ENCODE measurements at places on chromosomes 5 and 9. TPM values are rescaled to one million over a fixed set of nuclear protein-coding genes. Genes with fewer than 3 reads are reported as not detected.
A peak's percentile ranks its signal among the peaks of the same experiment; 100 is the strongest.

The TMEM8B gene
- total RNA-seq, result 25.9 TPM

The SLC36A3 gene
- total RNA-seq, result 0.28 TPM

The NEUROG1 gene
- total RNA-seq, result not detected

The BAAT gene
- not detected for total RNA-seq

The MAT2B gene
- total RNA-seq, result 53.9 TPM

The PCA3 gene
- total RNA-seq, result not detected

The ZNF454 gene
- 4.7 TPM for total RNA-seq

The SMAD5 gene
- total RNA-seq, result 37.3 TPM

The CDKN2B gene
- 5.4 TPM for total RNA-seq

The SLC6A19 gene
- 0.17 TPM for total RNA-seq

DNA sequence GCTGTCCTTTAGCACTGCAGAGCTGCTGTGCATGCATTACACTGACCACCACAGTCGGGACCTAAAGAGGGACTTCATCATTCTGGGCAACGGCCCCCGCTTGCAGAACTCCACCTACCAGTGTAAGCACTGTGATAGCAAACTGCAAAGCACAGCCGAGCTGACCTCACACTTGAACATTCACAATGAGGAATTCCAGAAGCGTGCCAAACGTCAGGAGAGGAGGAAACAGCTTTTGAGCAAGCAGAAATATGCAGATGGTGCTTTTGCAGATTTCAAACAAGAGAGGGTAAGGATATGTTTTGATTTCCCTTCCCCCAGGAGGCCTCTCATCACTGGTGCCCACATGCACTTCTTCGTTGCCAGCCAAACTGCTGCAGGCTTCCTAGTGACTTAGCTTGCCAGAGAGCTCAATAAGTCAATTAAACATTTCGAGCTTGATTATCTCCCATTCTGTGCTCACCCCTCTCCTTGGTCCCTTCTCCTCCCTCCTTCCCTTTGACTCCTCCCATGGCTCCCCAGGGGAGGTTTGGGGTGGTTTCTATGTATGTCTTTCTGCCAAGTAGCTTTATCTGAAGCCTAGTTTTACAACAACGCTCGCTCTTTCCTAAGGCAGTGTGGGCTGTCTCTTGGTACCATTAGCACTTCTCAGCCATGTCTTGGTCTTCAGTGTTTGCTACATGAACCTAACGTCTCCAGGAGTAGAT is 66.7 kb downstream of the ZNF462 start:
- no peaks in the 10 kb centered on the region for H3K27me3 ChIP-seq
- no peak overlapping the region for H3K27ac ChIP-seq
- no peaks in the 10 kb centered on the region for H3K4me1 ChIP-seq
- DNase-seq, result no peak
- peaks cover 5% of the 10 kb centered on the region for H3K36me3 ChIP-seq

DNA sequence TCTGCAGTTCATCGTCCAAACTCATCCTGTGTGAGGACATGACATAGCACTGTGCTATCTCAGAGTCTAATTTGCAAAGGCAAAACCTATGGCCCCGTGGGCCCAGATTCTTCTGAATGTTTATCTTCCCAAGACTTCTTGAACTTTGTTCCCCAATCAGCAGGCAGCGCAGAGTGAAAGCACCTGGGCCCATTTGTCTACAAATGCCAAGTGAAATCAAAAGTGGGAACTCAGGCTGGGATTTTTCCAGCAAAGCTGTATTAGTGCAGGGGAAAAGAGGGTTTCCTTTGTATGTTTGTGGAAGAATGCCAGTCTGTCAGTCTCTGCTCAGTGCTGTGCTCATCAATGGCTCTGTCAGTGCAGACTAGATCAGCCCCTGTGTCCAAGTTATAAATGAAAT is 55.8 kb downstream of the FOXD1 start:
- no peak for DNase-seq
- H3K36me3 ChIP-seq, result no peaks in the 10 kb centered on the region
- no peak overlapping the region for H3K4me3 ChIP-seq
- no peaks in the 10 kb centered on the region for H3K27me3 ChIP-seq
- H3K27ac ChIP-seq, result no peak overlapping the region

- no peaks in the 10 kb centered on the region for H3K27me3 ChIP-seq
- DNase-seq, result peak; percentile 21
- H3K4me1 ChIP-seq, result no peaks in the 10 kb centered on the region
- H3K36me3 ChIP-seq, result no peaks in the 10 kb centered on the region
- peak overlapping the region; percentile 45 for H3K4me3 ChIP-seq
- H3K27ac ChIP-seq, result peak overlapping the region; percentile 79
These were observed 212.5 kb downstream of the DEPDC1B start for GRCh38 chr5:60487476-60487875.

GRCh38 chr9:137820161-137820855 is 57.3 kb upstream of the CACNA1B start:
- H3K4me1 ChIP-seq, result no peaks in the 10 kb centered on the region
- no peak for DNase-seq
- H3K27ac ChIP-seq, result no peak overlapping the region
- no peaks in the 10 kb centered on the region for H3K27me3 ChIP-seq
- H3K36me3 ChIP-seq, result peaks cover 23% of the 10 kb centered on the region

DNA sequence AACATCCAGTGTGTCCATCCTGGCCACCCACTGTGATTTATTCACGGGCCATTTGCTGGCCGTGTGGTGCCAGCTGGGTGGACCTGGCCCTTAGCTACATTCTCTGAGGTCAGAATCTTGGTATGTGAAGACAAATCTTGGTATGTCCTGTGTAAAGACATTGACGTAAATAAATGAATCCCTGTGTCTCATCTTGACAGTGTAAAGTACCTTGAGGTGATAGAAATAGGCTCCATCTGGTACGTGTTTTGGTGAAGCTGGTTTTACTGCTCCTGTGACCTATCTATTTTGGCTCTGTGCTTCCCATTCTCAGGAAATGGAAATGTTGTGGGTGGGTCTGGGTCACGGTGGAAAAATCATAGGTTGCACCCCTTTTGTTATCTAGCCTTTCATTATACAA is 245.4 kb upstream of the ANKH start:
- H3K27ac ChIP-seq, result no peak overlapping the region
- DNase-seq, result no peak
- H3K36me3 ChIP-seq, result no peaks in the 10 kb centered on the region
- H3K4me1 ChIP-seq, result no peaks in the 10 kb centered on the region
- no peaks in the 10 kb centered on the region for H3K27me3 ChIP-seq
- H3K4me3 ChIP-seq, result no peak overlapping the region

GRCh38 chr9:126482361-126483044 is 131.2 kb upstream of the LMX1B start:
- no peaks in the 10 kb centered on the region for H3K36me3 ChIP-seq
- H3K27me3 ChIP-seq, result no peaks in the 10 kb centered on the region

DNA sequence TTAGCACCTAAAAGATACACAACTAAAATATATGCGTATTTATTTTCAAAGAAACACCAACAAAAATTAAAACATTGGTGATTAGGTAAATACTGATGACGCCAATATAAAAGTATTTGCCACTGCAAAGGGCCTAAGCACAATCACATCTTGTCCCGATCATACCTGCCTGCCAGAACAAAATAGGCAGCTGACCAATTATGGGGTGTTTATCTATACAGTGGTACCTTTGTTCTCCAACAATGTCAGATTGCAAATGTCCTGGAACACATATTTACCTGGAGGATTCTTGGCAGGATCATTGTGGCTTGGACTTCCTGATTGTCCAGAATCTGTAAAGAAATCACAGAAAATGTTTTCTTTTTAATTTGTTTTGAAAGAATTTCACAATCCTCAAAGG is 134.5 kb downstream of the NFIB start:
- H3K4me1 ChIP-seq, result peaks cover 5% of the 10 kb centered on the region
- H3K36me3 ChIP-seq, result no peaks in the 10 kb centered on the region
- peak; percentile 93 for DNase-seq
- no peak overlapping the region for H3K4me3 ChIP-seq
- no peaks in the 10 kb centered on the region for H3K27me3 ChIP-seq
- peak overlapping the region; percentile 75 for H3K27ac ChIP-seq

DNA sequence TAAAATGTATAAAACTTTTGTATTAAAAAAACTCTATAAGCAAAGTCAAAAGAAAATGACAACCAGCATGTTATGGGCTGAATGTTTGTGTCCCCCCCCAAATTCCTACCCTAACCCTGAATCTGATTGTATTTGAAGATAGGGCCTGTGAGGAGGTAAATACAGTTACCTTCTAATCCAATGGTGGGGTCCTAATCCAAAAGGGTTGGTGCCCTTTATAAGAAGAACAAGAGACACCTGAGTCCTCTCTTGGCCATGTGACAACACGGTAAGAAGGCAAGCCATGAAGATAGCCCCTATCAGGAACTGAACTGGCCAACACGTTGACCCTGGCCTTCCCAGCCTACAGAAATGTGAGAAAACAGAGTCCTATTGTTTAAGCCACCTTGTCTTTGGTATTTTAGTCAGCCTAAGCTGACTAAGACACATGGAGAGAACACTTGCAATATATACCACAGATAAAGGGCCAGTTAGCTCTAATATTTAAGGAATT is 49.7 kb upstream of the AKNA start:
- H3K36me3 ChIP-seq, result no peaks in the 10 kb centered on the region
- DNase-seq, result no peak
- H3K27ac ChIP-seq, result no peak overlapping the region
- no peaks in the 10 kb centered on the region for H3K4me1 ChIP-seq

DNA sequence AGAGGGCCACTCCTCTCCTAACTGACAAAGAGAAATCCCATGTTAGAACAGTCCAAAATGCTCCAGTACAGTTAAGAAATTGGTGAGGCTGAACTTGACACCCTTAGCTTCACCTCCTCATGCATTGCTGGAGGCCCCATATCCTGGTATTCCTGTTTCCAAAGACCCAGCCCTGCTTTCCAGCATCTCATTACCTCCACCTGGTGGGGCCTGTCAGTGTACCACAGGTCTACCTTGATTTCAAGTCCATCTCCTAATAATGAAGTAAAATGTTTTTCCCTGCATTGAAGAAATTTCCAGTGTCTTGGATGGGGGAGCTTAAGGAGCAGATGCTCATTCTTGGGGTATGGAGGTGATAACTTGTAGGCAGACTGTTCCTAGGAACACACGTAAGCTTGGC is 70.6 kb upstream of the S1PR3 start:
- peaks cover 6% of the 10 kb centered on the region for H3K4me1 ChIP-seq
- no peaks in the 10 kb centered on the region for H3K36me3 ChIP-seq
- H3K27ac ChIP-seq, result no peak overlapping the region
- no peak for DNase-seq

- H3K27ac ChIP-seq, result peak within 1 kb of the TSS; percentile 95
- peak within 1 kb of the TSS; percentile 93 for H3K4me3 ChIP-seq
- DNase-seq, result peak; percentile 83
- H3K36me3 ChIP-seq, result no peaks in the 10 kb centered on the region
These were observed at the start of gene BRD3 for GRCh38 chr9:134067904-134068743. Gene BRD3 (minus strand): TSS chr9:134068026. CDS start chr9:134053477, 14,549 bp downstream.

- no peak overlapping the region for H3K4me3 ChIP-seq
- no peaks in the 10 kb centered on the region for H3K27me3 ChIP-seq
- no peaks in the 10 kb centered on the region for H3K4me1 ChIP-seq
- no peak overlapping the region for H3K27ac ChIP-seq
These were observed 30.5 kb upstream of the LRRC70 start for GRCh38 chr5:62547945-62548630.

GRCh38 chr5:116989995-116990394 is 415.4 kb upstream of the SEMA6A start:
- DNase-seq, result no peak
- H3K27me3 ChIP-seq, result no peaks in the 10 kb centered on the region
- H3K4me3 ChIP-seq, result no peak overlapping the region
- no peak overlapping the region for H3K27ac ChIP-seq
- H3K36me3 ChIP-seq, result no peaks in the 10 kb centered on the region
- H3K4me1 ChIP-seq, result no peaks in the 10 kb centered on the region

- no peaks in the 10 kb centered on the region for H3K4me1 ChIP-seq
- no peak overlapping the region for H3K27ac ChIP-seq
- no peak for DNase-seq
These were observed 13.1 kb downstream of the LPCAT1 start for GRCh38 chr5:1510631-1511030.

- no peaks in the 10 kb centered on the region for H3K36me3 ChIP-seq
- H3K4me1 ChIP-seq, result peaks cover 6% of the 10 kb centered on the region
- no peak overlapping the region for H3K27ac ChIP-seq
- H3K4me3 ChIP-seq, result no peak overlapping the region
- no peak for DNase-seq
These were observed 30.9 kb upstream of the WWC1 start for GRCh38 chr5:168260353-168261226.

DNA sequence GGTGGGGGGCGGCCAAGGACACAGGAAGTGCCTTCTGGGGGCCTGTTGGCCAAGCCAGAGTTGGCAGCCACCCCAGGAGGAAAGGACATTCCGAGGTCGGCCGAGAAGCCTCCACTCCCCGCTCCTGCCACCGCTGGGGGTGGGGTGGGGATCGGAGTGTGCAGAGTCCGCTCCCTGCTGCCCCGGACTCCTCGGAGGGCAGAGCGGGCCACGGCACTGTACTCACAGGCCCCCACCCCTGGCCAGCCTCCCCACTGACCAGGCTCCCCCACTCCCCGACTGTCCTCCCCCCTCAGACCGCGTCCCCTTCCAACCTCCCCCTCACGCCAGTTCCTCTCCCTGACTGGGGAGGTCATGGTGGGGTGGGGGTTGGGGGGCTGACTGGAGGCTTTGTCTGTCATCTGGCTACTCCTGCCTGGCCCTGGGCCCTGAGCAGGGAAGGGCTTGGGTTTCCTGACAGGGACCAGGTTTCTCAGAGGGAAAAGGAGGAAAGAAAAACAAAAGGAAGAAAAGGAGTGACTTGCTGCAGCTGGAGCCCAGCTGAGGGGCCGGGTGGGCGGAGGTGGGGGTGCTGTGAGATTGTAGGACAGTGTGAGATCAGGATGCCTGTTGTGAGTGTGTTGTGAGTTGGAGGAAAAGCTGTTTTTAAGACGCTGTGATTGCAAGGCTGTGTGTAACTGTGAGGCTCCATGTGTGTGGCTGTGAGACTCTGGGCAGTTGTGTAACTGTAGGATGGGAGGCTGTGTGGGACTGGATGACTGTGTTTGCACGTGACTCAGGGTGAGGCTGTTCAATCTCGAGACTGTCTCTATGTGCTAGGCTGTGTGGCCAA is 29.7 kb downstream of the CNTFR start:
- H3K27ac ChIP-seq, result peak overlapping the region; percentile 11
- no peaks in the 10 kb centered on the region for H3K36me3 ChIP-seq
- no peaks in the 10 kb centered on the region for H3K27me3 ChIP-seq
- H3K4me3 ChIP-seq, result no peak overlapping the region
- no peak for DNase-seq
- H3K4me1 ChIP-seq, result no peaks in the 10 kb centered on the region

DNA sequence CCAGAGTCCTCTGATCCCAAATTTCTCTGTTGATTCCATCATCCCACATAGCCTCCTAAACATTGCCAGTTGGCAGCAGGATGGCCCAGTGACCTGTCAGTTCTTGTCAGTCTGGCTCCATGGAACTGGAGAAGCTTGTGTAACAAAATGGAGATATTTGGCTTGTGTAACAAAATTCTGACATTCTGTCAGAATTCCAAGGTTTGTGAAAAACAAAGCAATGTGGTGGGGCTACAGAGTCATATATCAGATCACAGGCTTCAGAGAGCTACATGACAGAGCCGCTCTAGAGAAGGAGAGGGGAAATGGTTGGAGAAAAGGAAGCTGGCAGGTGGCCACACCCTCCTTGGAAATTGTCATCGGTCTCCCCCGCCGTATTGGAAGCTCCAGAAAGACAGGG is 75.4 kb upstream of the MAN2A1 start:
- DNase-seq, result no peak
- H3K4me1 ChIP-seq, result no peaks in the 10 kb centered on the region
- no peak overlapping the region for H3K27ac ChIP-seq
- H3K4me3 ChIP-seq, result no peak overlapping the region
- H3K27me3 ChIP-seq, result no peaks in the 10 kb centered on the region

Data from prostate gland (tissue), 2 donors.